ENCODE measurements at places on chromosomes 11 and 22.
A peak's percentile ranks its signal among the peaks of the same experiment; 100 is the strongest.

DNA sequence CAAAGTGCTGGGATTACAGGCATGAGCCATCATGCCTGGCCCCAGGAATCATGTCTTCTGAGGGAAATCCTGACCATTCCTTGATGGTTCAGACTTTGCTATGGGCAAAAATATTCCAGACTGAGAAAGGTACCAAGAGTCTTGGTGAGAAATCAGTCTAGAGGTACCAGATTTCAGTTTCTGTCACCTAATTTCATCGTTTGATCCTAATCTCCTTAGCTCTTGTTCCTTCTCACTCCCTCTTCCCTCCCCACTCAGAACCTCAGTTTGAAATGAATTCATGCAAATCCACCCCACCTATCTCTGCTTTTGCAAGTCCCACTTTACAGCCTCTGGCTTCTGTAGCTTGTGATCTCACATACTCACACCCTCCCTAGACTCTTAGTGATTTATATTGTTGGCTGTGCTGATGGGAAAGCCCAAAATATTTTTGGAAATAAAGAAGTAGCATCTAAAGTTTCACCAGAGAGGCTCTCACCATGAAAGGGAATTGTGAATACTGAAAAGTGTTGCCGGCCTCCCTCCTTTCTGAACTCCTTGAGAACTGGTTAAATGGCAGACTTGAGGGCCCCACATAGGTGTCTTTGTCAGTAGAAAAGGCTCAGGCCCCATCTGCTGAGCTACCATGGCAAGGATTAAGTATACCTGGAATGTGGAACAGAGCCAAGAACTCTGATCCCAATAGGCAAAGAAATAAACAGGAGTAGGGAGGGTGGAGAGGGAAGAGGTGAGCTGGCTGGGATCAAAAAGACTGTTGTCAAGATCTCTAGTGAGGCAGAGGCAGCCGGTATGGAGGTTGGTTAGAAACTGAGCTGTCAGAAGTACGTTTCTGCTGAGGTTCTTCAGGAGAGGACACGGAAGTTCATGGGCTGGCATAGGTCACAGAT is 190.5 kb upstream of the MTMR2 start:
- DNase-seq, result peak; percentile 29

- no peak for DNase-seq
Observed at GRCh38 chr11:10318527-10318802, 13.6 kb downstream of the ADM start.

- no peak for DNase-seq
Observed at GRCh38 chr11:62857541-62857982, 18.2 kb upstream of the WDR74 start.

DNA sequence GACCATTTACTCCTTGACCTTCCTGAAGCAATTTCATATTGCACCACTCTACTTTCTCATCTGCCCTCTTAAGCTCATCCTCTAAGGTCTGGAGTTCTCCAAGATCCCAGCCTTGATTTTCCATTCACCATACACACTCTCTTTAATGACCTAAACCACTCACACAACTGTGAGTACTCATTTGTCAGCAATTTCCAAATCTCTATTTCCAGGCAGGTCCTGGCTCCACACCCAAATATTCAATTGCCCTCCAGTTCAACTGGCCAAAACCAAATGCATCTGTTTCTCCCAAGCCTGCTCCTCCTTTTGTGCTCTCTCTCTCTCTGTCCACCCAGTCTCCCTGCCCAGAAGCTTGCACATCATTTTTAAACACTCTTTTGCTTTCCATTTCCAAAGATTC is 39.6 kb downstream of the NEU3 start:
- no peak for DNase-seq

DNA sequence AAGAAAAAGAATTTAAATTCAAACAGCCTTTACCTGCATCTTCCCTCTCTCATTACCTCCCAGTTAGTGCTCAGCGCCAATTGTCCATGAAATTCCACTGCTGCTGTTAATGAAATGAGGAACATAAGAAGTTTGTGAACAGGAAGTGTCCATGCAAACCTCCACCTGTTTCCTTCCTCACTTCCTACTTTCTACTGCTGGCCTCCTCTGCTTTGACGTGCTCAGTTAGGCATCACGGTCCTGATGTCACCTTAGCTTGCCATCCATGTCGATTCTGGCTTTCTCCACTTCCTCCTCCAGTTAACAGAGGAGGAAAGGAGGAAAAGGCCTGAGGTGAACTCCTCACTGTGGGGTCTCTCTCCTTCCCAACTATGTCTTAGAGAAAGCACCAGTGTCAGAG is 26.9 kb upstream of the HTR3A start:
- DNase-seq, result no peak

- no peak for DNase-seq
Observed at GRCh38 chr22:44764373-44764772, 12.0 kb downstream of the ARHGAP8 start.

DNA sequence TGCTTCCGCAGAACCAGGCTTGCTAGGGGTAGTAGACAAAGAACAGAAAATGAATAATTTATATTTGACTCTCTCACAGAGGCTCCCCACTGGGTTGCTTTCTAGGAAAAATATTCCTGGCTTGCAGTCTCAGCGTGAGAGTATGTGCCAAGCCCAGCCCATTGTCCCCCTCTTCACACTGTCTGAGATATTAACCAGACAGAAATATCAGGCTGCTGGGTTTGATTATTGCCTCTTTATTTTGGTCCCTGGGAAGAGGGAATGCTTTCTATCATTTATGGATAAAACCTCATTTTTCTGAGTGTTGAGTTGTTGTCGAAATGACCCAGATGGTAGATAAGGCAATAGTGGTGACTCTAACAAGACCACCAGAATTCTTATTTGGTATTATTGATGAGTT is 367.9 kb downstream of the METTL15 start:
- DNase-seq, result no peak

DNA sequence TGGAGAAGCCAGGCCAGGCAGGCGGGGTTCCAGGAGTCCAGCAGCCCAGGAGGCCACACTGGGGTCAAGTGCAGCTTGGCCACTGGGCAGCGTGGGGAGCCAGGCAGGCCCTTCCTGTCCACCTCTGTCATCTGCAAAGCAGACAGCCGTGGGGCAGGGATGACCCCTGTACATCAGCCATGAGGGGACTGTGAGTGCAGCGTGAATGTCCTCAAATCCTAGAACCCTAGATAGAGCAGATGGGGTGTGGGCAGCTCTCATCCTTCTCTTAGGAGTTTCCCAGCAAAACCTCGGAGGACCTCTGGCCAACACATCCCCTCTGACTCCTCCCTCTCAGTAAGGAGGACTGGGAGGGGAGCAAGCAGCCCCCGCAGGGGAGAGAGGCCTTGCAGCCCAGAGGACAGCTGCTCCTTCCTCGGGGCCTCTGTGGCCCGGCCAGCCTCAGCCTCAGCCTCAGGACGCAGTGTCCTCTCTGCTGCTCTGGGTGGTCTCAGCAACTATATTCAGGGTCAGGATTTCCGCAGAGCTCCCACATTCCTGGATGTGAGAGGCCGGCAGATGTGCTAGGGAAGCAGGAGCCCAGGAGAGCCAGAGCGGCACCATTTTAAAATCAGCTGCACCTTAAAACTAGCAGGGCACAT is 820.5 kb downstream of the BRD1 start:
- DNase-seq, result no peak

DNA sequence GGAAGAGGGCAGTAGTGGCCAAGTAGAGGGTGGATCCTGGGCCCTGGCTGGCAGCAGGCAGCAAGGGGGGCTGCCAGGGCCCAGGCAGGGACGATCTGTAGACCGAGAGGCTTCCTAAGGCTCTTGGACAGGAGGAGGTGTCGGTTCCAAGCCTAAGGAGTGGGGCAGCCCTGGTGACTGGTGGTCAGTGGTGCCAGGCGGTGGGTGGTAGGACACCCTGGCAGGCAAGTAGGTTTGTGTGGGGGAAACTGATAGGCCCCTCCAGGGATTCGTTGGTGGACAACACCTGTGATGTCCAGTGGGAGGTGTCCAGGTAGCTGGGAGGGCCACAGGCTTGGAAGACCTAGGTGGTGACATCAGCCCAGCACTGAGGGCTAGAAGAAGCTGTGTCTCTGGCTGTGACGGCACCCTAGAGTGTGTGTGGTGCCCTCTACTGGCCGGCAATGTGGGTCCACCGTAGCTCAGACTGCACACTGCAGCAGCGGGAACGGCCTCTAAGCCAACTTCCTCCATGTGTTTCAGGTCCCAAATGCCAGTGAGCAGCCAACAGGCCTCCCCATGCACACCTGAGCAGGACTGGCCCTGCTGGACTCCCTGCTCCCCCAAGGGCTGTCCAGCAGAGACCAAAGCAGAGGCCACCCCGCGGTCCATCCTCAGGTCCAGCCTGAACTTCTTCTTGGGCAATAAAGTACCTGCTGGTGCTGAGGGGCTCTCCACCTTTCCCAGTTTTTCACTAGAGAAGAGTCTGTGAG is 9.4 kb upstream of the SAMM50 start:
- peak; percentile 79 for DNase-seq

GRCh38 chr11:69908511-69909220 is 89.5 kb upstream of the FGF3 start:
- no peak for DNase-seq

DNA sequence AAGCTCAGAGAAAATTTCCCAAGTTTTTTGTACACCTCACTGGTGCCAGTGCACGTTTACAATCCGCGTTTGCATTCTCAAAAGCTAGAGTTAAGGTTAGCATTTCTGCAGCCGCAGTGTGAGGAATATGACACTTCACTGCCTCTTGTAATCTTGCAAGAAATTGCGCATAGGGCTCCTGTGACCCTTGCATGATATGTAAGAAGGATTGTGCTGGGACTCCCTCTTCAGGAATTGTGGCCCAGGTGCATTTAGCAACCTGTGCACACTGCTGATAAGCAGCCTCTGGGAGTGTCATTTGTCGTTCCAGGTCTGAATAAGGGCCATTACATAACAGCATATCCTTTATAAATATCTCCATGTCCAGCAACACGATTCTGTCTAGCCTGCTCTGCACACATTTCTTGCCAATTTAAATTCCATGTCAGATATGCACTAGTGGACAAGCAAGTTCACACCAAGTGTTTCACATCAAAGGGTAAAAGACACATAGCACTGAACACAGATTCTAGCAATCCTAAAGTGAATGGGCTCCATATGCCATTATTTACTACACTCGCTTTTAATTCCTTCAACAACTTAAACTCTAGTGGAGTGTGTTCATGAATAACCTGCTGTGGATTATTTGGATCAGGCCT is 69.2 kb upstream of the INCENP start:
- no peak for DNase-seq

DNA sequence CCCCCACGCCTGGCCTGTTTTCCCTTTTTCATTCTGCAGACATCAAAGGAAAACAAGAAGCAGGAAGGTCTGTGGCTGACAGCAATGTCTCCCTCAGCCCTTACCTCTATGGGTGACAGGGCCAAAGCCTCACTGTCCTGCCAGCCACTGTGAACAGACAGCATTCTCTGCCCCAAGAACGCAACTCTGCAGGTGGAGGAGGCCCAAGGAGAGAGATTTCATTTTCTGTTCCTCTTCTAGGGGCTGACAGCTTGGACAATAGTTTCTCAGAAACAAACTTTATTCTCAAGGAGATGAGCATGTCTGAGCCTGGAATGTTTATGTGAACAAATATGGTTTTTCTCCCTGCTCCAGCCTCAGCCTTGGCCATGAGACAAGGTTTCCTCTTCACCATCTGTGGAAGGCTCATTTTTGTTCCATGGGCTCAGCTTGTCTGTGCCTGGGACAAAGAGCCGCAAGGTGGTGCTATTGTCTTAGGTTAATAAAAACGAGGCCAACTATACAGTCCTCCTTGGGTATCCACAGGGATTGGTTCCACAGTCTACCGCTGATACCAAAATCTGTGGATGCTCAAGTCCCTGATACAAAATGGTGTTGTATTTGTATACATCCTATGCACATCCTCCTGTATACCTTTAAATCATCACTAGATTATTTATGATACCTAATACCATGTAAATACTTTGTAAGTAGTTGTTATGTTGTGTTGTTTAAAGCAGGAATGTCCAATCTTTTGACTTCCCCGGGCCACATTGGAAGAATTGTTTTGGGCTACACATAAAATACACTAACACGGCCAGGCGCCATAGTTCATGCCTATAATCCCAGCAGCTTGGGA is 5.8 kb downstream of the PIWIL3 start:
- DNase-seq, result peak; percentile 44

DNA sequence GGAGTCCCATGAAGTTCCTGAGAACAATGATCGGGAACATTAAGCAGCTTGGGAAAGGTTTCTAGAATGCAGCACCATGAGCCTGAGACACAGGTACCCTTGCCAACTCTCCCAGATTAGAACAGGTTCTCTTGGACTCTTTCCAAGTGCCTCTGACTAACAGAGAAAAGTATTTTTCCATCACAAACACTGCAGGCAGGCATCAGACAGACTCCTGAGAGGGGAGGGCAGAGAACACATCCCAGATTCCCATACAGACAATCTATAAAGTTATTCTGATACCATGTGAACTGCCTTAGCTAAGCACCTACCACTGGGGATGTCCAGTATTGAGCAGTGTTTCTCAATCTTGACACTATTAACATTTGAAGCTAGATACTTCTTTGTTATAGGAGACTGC is 27.3 kb downstream of the SERGEF start:
- DNase-seq, result no peak

DNA sequence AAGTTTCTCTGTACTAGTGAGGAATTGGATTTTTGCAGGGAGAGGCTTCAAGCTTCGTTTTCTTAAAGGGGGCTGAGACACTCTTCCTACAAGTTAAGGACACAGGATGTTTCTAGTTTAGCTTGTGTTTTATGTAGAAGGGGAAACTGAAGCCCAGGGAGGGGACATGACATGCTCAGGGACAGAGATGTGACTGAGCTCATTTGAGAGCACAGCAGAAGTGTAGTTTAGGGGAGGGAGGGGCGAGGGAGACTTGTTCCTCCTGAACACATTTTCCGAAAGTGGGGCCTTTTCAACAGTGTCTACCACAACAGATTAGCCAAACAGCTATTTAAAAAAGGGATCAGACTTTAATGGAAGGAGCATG is 148.1 kb downstream of the FBXO7 start:
- no peak for DNase-seq

DNA sequence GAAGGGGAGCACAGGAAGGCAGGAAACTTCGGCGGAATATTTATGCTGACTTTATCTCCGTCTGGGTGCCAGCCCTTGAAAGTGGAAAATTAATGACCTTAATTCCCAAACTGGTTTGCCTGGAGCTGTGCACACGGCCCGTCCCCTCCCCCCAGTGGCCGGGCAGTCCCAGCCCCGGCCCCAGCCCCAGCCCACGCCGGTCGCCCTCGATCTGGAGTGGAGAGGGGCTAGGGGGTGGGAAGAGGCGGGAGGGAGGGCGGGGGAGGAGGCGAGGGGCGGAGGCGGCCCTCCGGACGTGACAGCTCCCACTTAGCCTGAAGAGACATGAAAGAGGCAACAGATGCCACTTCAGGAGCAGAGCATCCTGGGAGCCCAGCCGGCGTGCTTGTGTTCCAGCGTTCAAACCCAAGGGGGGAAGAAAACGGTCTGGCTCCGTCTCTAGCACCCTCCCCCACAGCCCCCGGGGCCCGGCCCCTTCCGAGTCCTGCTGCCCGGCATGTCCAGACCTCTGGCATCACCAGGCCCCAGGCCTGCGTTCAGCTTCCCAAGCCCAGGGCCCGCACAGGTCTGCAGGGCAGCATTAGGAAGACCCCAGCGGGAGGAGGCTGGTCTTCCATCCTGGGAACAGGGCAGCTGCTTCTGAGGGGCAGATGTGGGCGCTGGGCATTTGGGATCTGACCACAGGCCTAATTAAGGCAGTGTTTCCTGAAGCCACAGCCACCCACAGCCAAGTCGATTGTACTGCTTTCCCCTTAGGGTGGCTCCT is 20.0 kb upstream of the LMO1 start:
- peak; percentile 13 for DNase-seq

GRCh38 chr11:56846631-56847576 is 98.4 kb upstream of the OR9G4 start:
- no peak for DNase-seq
